ENCODE measurements at places on chromosomes 11 and 22. TPM values are rescaled to one million over a fixed set of nuclear protein-coding genes. Genes with fewer than 3 reads are reported as not detected.

Gene GPR137
- total RNA-seq, result 51.3 TPM

Gene MUC6
- not detected for total RNA-seq

Gene SULT4A1
- not detected for total RNA-seq

Gene TMEM191B
- total RNA-seq, result 0.26 TPM

Gene TSG101
- 92.9 TPM for total RNA-seq

All from A549 treated with CpdA at 1 μM for 4 hours (cell line).